ENCODE measurements at places on chromosomes 11 and 22.
A peak's percentile ranks its signal among the peaks of the same experiment; 100 is the strongest.

GRCh38 chr11:131311776-131312514 lies 58.5 kb upstream of the NTM start:
- DNase-seq: no peak

- DNase-seq: no peak
Observed at GRCh38 chr11:123185326-123185725, 9.7 kb downstream of the CLMP start.

- DNase-seq: no peak
Observed at GRCh38 chr11:44746894-44747293, 20.1 kb downstream of the TSPAN18 start.

DNA sequence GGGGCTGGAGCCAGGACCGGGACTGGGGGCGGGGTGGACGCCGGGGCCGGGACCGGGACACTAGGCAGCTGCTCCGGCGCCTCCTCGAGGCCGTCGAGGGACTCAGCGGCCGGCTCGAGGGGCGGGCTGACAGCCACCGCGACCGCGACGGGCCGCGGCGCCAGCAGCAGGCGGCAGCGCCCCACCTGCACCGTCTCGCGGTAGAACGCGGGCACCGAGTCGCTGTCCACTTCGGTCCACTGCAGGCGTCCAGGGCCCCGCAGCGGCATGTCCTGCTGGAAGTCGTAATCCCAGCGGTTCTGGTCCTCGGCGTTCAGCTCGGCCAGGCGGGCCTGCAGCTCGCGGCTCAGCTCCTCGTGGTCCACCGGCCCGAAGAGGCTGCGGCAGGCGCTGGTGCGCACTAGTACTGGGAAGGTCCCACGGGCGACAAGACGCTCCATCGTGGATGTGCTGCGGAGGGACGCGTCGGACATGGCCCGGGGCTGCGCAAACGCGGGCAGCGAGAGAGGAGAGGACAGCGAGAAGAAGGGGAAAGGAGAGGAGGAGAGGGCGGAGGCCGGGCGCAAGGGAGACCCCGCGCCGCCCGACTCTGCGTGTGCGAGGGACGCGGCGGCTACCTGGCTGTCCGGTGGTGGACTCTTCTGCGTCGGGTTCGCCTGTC lies 428 bp downstream of the CDKN1C start:
- no peak for DNase-seq

DNA sequence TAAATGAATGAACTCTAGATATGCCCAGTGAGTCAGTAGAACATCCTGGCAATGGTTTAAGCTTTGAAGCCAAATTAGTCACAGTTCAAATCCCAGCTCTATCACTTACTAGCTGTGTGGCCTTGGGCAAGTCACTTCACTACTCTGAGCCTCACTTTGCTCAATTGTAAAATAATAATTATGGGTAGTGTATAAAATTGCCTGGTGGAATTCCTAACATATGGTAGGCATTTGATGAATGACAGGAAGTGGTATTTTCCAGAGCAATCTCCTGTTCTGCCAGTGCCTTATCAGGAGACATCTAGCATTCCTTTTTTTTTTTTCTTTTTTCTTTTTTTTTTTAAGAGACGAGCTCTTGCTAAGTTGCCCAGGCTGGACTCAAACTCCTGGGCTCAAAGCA lies 13.0 kb downstream of the SCN4B start:
- no peak for DNase-seq

DNA sequence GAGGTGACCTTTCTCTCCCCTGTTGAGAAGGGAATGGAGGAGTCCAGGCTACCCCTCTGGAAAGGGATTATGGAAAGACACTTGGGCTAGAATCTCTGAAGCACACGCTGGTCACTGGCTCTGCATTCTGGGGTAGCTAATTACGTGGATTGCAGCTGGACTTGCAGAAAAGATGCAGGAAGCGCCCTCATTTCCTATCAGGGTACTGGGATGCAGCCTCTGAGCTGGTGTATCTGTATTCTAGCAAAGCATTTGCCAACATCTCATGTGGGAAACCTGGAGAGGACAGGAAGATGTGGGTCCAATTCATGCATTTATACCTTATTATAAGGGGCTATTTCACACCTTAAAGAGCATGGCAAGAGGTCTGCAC lies 44.3 kb downstream of the CD82 start:
- no peak for DNase-seq

- no peak for DNase-seq
Observed at GRCh38 chr11:116403794-116404461, 368.9 kb downstream of the BUD13 start.

- no peak for DNase-seq
Observed at GRCh38 chr22:43996170-43996980, 27.7 kb upstream of the PARVB start.

DNA sequence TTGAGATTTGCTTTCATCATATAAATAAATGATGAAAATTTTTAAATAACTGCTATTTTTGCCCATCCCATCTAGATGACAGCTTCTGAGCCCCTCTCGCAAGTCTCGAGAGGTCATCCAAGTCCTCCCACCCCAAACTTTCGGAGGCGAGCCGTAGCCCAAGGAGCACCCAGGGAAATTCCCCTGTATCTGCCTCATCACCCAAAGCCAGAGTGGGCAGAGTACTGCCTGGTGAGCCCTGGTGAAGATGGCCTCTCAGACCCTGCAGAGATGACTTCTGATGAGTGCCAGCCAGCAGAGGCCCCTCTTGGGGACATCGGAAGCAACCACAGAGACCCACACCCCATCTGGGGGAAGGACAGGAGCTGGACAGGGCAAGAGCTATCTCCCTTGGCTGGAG lies 83.9 kb upstream of the PARVA start:
- DNase-seq: no peak

DNA sequence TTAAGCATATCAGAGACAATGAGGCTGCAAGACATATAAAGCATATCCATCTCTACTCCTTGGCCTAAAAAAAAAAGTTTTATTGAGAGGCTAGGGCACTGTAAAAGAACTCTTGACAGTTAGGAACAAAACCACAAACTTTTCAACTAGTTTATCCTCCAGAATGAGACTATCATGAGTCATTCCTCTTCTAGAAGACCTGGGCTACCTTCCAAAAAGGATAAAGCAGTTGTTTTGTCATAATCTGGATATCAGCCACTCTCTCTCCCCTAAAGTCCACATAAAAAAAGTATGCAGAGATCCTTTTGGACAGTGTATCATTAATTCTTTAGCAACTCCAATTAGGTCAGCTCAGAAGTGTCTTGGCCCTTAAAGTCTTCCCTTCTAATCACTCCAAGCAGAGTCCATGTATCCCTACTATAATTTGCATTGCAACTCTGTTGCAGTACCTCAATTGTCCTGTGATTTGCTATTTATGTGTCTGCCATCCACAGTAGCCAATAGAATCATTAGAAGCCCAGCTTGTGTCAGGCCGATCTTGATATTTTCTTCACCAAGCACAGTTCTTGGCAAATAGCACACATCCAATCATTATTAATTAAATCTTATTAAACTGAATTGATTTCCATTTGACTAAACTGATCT lies 10.4 kb downstream of the OR51T1 start:
- peak; percentile 45 for DNase-seq

DNA sequence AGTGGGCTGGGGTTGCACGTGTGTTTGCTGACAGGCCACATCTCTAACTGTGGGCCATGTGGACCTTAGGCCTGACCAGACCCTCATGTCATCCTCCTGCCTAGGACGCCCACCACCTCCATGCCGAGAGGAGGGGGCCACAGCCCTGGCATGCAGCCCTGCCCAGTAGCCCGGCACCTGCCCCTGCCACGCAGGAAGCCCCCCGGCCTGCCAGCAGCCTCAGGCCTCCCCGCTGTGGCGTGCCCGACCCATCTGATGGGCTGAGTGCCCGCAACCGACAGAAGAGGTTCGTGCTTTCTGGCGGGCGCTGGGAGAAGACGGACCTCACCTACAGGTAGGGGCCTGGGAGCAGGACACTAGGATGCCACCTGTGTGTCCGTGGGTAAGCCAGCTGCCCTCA lies 6.4 kb downstream of the MMP11 start:
- DNase-seq: no peak

GRCh38 chr11:47991266-47991830 lies 11.0 kb downstream of the PTPRJ start:
- no peak for DNase-seq

DNA sequence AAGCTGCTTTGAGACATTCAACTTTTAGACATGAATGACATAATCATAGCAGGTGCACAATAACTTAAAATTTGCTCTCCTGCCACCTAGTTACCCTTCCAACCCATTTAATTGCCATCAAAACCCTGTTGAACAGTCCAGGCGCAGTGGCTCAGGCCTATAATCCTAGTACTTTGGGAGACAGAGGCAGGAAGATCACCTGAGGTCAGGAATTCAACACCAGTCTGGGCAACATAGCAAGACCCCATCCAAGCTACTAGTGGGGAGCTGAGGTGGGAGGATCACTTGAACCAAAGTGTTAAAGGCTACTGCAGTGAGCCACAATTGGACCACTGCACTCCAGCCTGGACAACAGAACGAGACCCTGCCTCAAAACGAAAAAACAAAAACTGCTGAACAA lies 4.0 kb upstream of the PHF21A start:
- no peak for DNase-seq

DNA sequence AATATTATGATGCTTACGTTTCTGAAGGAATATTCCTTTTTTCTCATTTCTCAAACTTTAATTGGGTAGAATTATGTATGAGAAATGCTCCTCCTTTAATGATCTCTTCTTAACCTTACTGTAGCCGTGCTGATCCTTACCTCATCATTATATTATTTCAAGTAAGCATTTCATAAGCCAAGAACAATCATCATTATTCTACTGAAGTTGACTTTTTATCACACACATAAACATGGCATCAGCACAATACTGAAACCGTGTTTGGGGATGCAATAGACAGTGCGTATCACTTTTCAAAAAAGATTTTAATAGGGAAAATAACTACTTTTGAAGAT lies 162.8 kb downstream of the ARHGAP42 start:
- DNase-seq: no peak

GRCh38 chr11:72637198-72637597 lies 37.0 kb downstream of the PDE2A start:
- no peak for DNase-seq

DNA sequence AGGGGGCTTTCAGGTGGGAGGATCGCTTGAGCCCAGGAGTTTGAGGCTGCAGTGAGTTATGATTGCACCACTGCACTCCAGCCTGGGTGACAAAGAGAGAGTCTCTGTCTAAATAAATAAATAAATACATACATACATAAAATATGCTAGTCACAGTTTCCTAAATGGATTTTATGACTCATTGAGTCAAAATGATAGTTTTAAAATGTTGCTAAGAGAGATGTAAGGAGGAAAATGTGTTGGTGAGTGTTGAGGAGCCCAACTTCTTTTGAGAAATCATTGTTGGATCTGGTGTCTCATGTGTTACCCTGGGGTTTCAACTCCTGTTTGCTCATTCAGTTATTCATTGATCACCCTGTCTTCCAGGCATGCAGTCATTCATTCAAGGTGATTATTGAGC lies 21.0 kb downstream of the PARVB start:
- DNase-seq: peak; percentile 28

DNA sequence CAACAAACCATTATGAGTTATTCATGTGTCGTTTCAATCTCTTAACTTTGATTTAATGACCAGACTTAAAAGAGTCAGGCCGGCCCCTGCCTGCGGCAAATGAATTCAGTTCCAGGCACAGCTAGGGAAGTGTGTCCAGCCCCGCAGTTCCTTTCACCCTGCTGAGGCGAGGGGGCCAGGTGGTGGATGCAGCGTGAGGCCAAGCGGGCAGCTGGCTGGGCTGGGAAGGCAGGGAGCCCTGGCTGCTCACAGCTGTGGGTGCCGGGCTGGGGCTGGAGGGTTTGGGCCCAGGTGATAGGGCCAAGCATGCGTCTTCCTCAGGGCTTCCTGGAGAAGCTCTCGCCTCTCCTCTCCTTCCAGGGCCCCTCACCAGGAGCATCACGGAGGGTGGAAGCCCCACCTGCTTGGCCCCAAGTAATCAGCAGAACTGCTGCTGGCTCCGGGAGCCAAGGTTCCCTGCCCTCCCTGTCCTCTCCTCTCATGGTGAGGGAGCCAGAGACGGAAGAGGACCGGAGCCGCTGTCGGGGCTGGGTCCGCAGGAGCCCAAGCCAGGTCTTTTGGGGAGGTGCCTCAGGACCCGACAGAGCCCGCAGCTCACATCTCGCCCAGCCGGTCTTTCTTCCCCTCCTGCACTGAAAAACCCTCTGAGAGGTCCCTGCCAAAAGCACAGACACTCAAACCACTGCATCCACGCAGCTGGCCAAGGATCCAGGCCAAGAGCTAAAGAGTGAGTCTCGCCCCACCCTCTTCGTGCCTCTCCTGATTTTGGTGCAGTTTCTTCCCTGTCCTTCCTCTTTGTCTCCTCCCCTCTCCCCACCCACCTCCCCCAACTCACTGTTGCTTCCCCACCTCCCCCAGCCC lies 97.0 kb downstream of the ST3GAL4 start:
- no peak for DNase-seq

GRCh38 chr11:76455331-76455730 lies 10.5 kb downstream of the EMSY start:
- no peak for DNase-seq

DNA sequence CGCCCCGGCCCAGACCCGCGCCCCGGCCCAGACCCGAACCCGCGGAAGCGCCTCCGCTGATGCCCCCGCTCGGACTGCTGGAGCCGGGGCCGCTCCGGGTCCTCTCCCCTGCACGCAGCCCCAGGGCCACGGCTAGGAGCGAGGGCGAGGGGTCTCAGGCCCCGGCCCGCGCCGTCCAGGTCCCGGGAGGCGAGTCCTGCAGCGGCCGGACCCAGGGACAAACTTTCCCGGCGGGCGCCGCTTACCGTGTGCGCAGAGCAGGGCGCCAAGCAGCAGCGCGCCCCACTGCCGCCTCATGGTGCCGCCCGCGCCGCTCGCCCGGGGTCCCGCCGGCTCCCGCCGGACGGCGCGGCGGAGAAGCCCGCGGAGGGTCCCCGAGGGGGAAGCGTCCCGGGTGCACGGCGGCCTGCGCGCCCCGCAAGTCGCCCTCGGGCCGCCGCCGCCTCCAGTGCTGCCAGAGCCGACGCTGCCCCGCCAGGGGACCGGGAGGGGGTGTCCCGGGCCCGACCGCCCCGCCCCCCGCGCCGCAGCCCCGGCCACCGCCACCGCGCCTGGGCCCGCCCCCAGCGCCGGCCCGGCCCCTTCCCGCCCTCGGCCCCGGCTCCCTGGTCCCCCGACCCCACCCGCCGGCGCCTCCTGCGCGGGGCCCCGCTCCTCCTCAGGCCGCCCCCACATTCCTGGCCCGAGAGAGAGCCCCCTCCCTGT lies at the start of gene LRP4:
TSS of gene LRP4 (minus strand) at position 468 of the 705 bp plus-strand sequence. CDS start at position 297, 171 bp downstream.
- DNase-seq: no peak

GRCh38 chr22:32661296-32661695 lies 140.2 kb upstream of the TIMP3 start:
- DNase-seq: peak; percentile 85

GRCh38 chr11:12179019-12179418 lies 68.6 kb downstream of the MICAL2 start:
- DNase-seq: no peak

GRCh38 chr11:117511931-117512539 lies 184.4 kb downstream of the CEP164 start:
- no peak for DNase-seq

DNA sequence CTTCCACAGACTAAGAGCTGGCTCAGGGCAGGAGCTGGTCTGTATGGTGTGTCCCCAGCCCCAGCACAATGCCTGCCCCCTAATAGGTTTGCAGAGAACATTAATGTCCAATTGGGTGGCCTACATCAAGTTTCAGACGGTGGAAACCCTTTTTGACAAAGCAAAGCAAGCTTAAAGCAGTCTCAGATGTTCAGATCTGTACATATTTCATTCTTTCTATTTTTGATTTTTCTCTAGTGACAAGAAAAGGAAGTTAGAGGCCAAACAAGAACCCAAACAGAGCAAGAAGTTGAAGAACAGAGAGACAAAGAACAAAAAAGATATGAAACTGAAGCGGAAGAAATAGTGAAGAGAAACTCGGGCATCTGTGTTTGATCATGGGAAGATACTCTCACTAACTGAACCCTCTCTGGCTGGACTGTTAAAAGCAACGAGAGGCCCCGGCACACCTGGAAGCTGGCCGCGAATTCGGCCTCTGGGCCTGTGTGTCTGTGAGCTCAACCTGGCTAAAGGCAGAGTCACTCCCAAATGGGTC lies 40.5 kb downstream of the NAT10 start:
- DNase-seq: no peak
